Activated T-cell treated with anti-CD3 and anti-CD28 coated beads, Interleukin-2, amount 50 U/mL, for 1 hour (primary cell): ENCODE measurements at places on chromosomes 16 and 17.

DNA sequence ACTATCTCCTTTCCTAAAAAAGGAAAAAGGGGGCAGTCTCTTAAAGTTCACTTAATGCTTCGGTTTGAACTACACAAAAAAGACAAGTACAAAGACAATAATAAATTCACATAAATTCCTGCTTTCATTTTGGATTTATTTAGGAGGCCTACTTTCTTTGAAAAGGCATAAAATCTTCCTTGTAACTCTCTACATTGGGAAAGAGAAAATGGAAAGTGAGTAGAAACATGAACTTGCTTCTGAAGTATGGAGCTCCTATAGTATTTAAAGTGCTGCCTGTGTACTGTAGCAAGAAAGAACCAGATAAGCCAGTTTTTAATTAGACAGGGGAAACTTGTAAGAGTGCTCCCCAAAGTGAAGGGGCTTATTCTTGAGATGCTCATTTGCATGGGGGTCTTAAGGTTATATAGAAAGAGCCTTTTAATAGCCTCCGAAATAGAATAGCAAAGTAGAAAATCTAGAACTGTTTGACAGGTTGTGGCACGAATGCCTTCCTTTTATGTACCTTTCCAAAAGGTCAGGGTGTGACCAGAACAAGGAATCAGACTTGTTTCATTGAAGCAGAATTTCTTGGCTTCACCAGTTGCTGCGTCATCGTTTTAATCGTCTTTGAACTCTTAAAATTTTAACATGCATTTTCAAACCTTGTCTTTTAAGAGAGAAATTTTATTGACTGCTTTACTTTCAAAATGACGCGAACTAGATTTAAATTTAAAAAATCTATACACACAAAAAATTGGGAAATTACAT lies 12.9 kb downstream of the GAN start:
- no peak for DNase-seq

DNA sequence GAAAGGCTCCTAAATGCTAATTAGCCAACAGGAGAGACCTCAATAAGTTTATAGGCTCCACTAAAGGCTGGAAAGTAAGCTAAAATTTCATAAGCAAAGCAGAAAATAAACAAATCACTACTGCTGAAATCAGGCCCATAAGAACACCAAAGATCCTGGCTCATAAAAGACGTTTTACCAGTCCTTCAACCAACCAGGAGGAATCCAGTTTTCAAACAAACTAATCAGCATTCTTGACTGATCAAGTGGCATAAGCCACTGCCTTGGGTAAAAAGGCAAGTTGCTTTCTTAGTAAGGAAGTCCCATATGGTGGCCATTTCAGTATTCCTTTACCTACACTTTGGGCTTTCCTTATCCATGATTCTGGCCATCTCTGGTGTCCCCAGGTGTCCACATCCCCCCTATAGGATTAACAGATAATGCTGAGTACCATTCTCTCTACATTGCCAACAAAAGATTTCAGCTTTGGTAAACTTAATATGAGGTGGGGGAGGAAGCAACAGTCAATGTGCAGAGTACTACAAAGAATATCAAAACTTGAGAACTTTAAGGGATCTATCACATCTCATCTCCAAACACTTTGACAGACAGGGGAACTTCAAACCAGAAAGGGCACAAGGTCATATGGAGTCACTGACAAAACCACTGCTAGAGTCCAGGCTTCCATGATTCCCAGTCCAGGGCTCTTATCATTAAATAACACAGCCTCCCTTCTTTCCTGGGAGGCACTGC lies 1.3 kb downstream of the TOM1L2 start:
- no peak for DNase-seq

DNA sequence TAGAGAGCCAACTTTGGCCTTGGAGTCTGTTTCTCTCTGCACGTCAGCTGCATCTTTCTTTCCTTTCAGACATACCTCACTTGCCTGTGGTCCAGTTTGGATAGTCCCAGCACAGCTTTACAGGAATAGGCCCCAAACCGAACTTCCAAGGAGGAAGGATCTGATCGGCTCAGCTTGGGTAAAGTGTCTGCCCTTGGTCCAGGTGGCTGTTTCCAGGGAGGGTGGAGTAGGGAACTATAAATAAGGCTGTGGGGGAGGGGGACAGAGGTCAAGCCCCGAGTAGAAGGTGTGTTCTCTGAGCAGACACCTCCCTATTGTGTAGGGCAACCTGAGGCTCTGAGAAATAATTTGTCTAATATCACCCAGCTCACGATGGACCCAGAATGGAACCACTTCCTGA lies 29.2 kb upstream of the NKD1 start:
- no peak for DNase-seq

- no peak for DNase-seq
Measured at GRCh38 chr16:85010446-85010930, 847 bp downstream of the ZDHHC7 start.

GRCh38 chr17:55413825-55414489 lies 7.7 kb downstream of the MMD start:
- DNase-seq = no peak

DNA sequence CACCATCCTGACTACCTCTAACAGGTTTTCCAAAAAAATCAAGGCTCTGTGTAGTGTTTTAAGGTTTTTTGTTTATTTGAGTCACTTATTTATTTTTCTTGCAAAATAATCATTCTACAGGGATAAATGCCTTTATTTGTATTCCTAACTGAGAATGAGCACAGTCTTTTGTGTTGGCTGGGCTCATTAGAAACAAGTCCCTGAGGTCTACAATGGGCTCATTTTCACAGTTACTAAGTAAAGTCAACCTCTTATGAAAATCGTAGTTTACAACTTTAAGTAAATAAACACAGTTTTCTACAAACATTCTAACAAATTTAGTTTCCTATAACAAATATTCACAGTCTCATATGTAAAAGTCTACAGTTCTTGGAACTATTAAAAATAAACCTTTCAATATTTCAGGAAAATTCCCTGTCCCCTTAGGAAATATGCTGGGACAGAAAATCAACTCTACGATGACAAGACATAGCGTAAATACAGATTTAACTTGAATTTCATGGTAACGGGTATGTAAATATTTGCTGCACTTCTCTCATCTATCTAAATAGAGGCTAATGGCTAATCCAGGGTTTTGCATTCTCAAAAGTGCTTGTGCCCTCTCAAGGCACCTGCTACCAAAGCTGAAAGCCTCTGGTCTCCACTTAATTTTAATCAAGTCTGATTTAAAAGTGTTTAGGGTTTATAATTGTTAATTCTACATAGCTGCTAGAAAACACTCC lies 31.5 kb upstream of the CDH5 start:
- DNase-seq = no peak

DNA sequence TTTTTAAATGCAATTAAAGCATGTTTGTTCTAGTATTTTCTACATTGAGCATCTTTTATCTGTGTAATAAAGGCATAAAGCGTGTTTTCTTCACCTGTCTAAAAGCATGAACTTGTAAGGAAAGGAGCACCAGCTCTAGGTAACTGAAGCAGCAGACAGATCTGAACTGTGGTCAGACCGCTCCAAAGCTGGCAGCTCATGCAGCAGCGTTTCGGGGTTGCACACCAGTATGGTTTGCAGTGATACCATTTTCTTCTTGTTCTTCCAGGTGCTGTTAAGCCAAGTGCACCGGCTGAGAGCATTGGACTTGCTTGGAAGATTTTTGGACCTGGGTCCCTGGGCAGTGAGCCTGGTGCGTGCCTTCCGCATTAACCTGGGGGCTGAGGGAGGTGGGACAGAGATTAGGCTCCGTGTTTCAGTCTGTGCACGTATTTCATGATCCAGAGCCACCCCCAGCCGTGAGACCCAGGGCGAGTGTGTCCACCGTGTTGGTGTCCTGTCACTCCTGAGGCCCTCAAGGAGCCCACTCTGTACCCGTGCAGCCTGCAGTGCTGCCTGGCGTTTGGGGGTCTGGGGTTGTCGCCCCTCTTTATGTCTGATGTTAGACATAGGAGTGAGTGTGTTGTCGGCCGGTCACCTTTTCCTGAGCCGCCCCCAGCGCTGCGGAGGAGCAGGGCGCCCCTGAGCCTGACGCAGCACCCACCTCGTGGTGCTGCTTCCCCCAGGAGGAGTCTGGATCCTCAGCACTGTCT lies 136.3 kb upstream of the CHMP6 start:
- DNase-seq = no peak
